ENCODE measurements at places on chromosomes 2 and 18.

DNA sequence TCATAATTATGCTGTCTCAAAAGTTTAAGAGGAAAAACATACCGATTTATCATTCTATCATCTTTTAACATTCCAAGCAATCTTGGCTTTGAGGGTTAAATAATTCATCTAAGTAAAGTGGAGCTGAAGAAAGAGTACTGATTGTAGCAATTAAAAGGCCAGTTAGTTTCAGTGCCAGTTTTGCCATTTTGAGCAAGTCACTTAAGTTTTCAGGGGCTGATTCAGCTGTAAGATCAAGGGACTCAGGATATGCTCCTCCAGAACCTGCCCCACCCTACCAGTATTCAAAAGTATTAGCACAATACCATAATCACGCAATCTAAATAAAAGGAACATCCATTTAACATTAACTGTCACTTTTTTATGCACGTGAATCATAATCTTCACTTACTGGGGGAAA is 1.9 kb downstream of the SS18 start:
- DNase-seq: no peak

DNA sequence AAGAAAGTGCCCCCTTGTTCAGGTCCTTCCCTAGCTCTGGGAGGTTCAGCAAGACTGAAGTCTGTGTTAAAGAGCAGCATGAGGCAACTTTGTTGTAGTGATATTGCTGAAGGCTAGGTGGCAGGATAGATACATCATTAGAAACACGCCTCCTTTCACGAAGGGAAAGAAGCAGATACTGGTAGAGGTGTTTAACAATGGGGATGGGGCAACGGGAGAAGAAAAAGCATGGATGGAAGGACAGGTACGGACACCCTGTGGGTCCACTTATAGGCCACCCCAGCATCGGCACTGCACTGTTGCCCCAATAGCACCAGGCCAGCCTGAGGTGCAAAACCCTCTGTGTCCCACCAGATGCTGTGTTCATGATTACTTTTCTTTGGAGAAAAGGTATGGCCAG is 3.5 kb upstream of the IGFBP5 start:
- no peak for DNase-seq

GRCh38 chr2:101349893-101350662 is 37.2 kb downstream of the CREG2 start:
- DNase-seq: no peak

DNA sequence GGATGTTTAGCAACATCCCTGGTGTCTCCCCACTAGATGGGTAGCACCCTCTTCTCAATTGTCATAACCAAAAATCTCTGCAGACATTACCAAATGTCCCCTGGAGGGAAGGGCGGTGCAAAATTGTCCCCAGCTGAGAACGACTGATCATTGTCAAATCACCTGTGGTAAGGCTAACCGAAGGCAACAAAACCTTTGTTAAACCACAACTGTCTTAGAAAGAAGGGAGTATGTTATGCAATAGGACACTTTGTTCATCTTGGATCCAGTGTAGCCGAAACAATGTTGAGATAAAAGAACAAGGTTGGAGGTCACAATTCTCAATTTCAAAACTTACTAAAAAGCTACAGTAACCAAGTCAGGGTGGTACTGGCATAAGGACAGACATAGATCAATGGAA is 50.3 kb upstream of the ST3GAL5 start:
- no peak for DNase-seq

DNA sequence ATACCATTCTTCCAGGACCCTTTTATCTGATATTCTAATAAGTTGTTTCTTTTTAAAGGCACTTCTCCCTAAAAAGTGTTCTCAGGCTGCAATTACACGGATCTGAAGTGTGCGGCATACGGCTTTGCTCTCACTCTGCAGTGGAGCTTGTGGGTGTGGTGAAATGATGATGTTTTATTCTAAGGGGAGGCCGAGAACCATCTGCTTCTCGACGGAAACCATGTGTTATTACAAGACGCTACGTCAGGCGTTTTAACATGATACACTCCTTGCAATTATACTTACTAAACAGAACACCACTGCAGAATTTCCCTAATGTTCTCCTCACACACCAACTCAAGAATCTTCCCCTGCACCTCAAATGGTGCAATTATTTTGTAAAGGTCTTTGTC is 34.9 kb upstream of the CTDP1 start:
- DNase-seq: no peak

GRCh38 chr18:8747440-8747937 is 42.1 kb downstream of the MTCL1 start:
- no peak for DNase-seq

Measured in activated naive CD4-positive, alpha-beta T cell treated with Interleukin-2 at 50 U/mL for 16 hours (primary cell).